Upper lobe of right lung (tissue), 1 donor: ENCODE measurements at places on chromosomes 5 and 9.

GRCh38 chr5:147554261-147554817 is 44.5 kb upstream of the DPYSL3 start:
- H3K4me3 ChIP-seq: no peak overlapping the region
- H3K36me3 ChIP-seq: no peaks in the 10 kb centered on the region
- H3K27me3 ChIP-seq: no peaks in the 10 kb centered on the region
- peak overlapping the region; percentile 84 for H3K27ac ChIP-seq

GRCh38 chr5:179730356-179730755 is 2.3 kb upstream of the MAML1 start:
- H3K36me3 ChIP-seq: peaks cover 55% of the 10 kb centered on the region
- peaks cover 26% of the 10 kb centered on the region for H3K4me1 ChIP-seq
- DNase-seq: no peak
- H3K27ac ChIP-seq: no peak overlapping the region

DNA sequence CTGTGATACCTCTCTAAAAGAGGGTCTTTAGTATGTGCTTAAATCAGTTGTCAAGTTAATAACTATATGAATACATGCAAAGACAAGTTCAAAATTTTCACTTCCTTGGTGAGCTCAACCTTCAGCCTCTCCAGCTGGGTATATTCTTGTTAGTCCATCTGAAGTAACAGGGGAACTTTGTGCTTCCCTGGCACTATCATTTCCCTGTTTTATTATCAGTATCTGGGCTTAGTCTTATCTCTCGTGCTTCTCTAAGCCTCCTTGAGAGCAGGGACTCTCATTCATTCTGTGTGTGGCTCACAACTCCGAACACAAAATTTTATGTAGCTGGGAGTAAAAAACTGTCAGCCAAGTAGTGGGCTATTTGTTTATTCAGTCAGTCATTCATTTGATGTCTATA is 175.9 kb upstream of the MAP3K1 start:
- no peak for DNase-seq
- no peak overlapping the region for H3K4me3 ChIP-seq
- no peak overlapping the region for H3K27ac ChIP-seq
- no peaks in the 10 kb centered on the region for H3K4me1 ChIP-seq
- no peaks in the 10 kb centered on the region for H3K36me3 ChIP-seq

DNA sequence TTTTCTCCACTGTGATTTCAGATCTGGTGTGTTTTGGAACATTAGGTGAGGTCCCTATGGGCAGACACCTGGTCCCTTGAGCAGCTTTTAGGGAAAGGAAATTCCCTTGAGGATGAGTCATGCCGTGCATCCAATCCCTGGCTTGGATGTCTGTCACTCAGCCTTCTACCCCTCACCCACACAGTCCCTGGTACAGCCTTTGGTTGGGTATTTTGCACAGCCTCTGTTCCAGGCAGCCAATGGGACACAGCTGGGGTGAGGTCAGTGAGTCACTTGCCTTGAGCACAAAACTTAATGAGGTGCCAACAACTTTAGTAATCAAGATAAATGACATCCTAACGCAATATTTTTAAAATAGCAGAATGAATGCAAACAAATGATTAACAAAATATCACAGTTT is 22.7 kb upstream of the SVEP1 start:
- DNase-seq: no peak
- no peak overlapping the region for H3K27ac ChIP-seq
- H3K36me3 ChIP-seq: no peaks in the 10 kb centered on the region
- H3K4me3 ChIP-seq: no peak overlapping the region

- no peaks in the 10 kb centered on the region for H3K27me3 ChIP-seq
- peaks cover 24% of the 10 kb centered on the region for H3K36me3 ChIP-seq
- DNase-seq: no peak
- no peak overlapping the region for H3K4me3 ChIP-seq
- H3K4me1 ChIP-seq: no peaks in the 10 kb centered on the region
These were observed 15.2 kb downstream of the IPPK start for GRCh38 chr9:92654481-92655301.

GRCh38 chr5:158849219-158849791 is 250.4 kb downstream of the EBF1 start:
- H3K4me1 ChIP-seq: no peaks in the 10 kb centered on the region
- H3K4me3 ChIP-seq: no peak overlapping the region
- H3K27ac ChIP-seq: no peak overlapping the region
- DNase-seq: no peak
